ENCODE measurements at places on chromosomes 5 and 9.

DNA sequence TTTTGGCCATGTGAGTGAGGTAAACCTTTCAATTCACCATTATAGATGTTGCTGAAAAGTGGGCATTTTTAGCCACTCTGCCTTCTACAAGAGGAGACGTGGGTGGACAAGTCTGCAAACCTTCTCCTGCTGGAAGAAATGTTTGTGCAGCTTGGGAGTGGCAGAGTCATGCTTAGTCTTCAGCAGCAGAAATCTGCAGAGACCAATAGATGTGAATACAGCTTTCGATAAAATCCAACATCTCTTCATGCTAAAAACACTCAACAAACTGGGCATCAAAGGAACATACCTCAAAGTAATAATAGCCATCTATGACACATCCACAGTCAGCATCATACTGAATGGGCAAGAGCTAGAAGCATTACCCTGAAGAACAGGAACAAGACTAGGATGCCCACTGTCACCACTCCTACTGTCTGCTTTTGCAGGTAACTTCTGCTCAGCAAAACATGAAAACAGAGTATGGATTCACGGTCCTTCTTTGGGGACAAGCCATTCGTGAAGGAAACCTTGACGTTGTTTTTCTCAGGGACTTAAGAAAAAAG, 91.3 kb downstream of the RALGPS1 start:
- DNase-seq, result no peak

DNA sequence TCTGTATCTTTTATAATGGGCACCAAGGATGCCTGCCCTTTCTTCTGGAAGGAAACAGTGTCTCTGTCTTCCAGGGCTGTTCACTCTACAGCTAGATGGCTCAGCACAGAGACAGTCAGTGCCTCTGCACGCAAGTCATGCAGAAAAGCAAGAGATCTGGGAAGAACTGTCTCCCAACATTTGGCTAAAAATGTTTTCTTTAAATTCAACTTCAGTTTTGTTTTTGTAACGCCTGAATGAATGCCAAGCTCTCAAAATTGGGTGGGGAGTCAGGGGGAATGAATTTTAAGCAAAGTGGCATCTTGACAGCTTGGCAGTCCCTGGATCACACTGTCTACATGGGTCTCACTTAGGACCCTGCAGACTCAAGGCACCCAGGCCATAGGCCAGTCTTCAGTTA, 12.6 kb downstream of the OLFML2A start:
- DNase-seq, result no peak

- no peak for DNase-seq
Observed at GRCh38 chr5:114430532-114430931, 68.7 kb downstream of the KCNN2 start.

- no peak for DNase-seq
Observed at GRCh38 chr9:115275753-115276152, 157.8 kb upstream of the TNC start.

GRCh38 chr5:350355-350754, 28.8 kb downstream of the AHRR start:
- DNase-seq, result no peak

GRCh38 chr9:125142560-125143376, 560 bp downstream of the SCAI start:
- DNase-seq, result no peak

DNA sequence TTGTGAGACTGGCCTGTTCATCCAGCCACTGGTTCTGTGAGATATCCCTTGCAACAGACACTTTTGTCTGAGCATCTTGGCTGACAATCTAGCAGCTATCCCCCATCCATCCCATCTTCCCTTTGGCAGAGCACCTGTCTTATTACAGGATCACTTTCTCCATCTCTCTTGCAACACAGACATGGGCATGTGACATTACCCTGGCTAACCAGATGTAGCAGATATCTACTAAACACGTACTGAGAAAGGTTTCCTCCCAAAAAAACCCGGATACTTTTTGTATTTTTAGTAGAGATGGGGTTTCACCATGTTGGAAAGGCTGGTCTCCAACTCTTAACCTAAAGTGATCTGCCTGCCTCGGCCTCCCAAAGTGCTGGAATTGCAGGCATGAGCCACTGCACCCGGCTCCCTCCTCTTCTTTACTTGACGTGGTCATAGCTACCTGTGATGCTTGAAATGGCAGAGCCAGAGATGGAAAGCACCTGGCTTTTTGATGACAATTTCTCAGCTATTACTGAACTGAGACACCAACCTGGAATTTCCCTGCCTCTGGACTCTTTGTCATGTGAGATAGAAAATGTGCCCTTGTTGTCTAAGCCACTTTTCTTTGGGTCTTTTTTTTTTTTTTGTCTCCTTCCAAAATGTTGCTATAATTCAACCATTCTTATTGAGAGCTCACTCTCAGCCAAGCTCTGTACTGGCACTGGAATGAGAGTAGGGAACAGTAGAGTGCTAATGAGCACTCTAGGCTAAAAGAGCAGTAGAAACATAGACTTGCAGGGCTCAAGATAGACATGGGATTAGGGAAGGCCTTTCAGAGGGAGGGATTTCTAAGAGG, 32.6 kb downstream of the FNBP1 start:
- DNase-seq, result no peak

DNA sequence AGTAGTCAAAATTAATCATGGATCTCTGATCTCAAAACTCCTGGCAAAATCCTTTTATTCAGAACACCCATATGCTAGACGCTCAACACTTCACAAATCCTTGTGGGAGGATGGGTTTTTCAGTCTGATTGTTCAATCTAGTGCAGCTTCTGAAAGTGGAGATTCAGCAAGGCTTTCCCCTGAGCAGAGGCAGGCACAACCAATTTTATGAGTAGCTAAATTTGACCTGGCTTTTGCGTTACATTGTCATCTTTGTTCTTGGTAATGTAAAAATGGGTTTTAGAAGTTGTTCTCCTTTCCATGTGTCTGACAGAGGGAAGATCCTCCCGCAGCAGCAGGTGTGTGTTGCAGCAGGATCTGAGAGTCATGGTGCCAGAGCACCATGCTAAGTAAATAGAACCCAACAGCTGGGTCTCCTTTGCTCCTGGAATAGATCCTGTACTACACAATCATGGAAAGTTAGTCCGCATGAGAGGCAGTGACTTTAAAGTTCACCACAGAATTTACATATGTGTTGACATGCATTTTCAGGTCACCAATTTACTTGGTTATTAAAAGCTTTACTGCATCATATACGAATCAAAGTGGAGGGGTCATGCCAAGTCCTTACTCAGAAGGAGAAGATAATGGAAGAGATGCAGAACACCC, 70.1 kb upstream of the MEF2C start:
- DNase-seq, result no peak

- no peak for DNase-seq
Observed at GRCh38 chr5:67474597-67475238, 278.1 kb upstream of the CD180 start.

GRCh38 chr9:114395334-114395617, 7.5 kb upstream of the AKNA start:
- no peak for DNase-seq

DNA sequence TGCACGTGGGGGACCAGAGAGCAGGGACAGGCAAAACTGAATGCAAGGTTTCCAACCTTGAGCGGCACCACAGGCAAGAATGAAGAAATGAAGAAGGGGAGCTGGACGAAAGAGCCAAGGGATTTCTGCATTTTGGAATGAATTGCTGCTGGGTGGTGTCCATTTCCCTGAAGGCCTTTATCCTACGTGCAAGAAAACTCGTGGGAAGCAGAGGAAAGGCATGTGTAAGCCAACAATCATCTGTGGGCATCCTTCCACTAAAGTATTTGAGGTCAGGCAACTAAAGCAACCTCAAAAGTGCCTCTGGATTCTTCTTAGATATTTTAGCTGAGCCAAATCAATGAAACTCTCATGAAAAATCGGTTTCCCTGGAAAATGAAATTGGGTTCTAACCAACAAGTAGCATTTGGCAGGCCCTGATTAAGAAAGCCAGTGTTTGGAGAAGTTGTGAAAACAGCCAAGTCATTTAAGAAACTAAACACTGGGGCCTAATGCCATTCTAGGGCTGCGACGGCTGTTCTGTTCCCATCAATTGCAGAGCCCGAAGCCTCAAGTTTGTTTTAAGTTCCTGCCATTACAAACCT, 4.7 kb upstream of the TGFBI start:
- peak; percentile 83 for DNase-seq

DNA sequence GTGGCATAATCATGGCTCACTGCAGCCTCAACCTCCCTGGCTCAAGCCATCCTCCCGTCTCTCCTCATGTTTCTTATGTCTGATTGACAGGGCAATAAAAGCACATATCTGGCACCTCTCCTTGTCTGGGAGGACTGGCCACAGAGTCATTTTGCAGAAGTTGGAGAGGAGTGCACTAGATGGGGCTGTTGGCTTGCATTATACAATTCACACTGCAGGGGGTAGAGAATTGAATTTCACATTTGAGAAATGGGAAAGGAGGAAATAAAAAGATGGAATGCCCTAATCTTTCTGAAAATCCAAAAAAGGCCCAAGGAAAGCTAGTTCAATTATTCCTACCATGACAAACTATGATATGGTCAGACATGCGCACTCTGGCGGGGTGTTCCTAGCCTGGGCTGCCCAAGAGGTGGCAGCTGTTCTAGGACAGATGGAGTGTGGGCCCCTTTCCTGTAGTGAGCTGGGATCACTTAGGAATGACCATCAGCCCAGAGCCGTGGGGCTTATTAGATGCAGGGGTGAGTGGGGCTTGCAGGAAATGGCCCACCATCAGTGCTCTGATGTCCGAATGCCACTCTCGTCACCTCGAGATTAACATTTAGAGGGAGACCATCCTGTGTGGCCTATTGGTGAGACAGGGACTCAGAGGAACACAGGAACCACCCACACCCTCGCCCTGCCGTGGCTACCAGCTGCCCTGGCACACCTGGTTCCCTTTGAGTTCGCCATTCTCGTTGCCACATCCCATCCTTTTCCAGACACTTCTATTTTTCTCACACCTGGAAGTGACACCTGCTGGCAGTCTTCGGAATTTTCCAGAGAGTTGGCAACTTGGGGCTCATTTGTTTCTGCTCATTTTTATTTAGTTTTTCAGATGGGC, 21.8 kb upstream of the ANKRD18A start:
- peak; percentile 6 for DNase-seq

GRCh38 chr5:179746872-179747271, 14.2 kb downstream of the MAML1 start:
- DNase-seq, result no peak

- DNase-seq, result peak; percentile 30
Observed at GRCh38 chr9:17004500-17004899, 130.3 kb upstream of the CNTLN start.

DNA sequence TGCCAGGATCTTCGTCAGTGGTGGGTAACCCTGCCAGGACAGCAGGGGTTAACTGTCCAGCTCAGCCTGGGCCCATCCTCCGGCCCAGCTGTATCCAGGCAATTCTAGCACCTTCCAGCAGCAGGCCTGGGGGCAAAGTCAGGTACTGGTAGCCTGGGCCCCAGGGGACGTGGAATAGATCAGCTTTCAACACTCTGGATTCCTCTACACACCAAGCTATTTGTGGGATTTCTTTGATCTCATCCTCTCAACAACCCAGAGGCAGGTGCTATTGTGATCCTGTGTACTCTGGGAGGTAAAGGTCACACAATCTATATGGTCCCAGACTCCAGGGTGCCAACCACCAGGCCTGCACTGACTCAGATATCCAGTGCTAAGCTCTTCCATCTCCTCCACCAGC, 8.7 kb upstream of the SPOUT1 start:
- DNase-seq, result no peak

DNA sequence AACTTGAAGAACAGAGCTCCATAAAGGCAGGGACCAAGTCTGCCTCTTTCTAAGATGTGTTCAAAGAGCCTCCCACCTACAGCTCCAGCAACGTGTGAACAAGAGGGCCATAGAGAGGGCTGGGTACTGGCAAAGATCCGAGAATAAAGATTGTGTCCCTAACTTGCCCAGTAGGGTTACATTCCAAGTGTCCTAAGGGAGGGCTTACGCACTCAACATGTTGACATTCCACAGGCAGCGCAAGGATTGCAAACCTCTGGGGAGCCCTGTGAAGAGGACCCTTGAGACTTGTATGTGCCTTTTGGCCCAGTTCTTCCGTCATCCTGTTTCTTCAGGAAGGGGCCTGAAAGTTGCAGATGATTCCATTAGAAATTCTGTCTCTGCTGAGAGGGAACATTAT, 48.2 kb upstream of the ENTREP1 start:
- DNase-seq, result no peak

- DNase-seq, result no peak
Observed at GRCh38 chr9:74718709-74719108, 169.0 kb downstream of the TRPM6 start.

- no peak for DNase-seq
Observed at GRCh38 chr9:125747765-125748445, 732 bp downstream of the PBX3 start.

GRCh38 chr5:159047086-159047485, 52.6 kb downstream of the EBF1 start:
- peak; percentile 70 for DNase-seq

DNA sequence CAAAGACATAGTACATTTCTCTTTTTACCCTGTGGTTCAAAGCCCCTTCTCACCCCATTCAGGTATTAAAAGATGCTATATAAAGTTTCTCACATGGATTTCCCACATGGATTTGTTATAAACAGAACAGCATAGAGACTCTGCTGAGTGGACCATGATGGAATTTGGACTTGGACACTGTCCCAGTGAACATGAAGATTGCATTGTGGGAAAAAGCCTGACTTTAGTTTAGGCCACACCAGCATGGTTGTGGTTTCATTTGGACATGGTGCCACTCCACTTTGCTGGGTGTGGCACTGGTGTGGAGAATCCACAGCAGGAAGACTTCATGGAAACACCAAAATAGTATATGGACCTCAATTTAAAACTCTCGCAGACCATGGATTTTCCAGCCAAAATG, 124.6 kb downstream of the ARHGAP26 start:
- peak; percentile 73 for DNase-seq

DNA sequence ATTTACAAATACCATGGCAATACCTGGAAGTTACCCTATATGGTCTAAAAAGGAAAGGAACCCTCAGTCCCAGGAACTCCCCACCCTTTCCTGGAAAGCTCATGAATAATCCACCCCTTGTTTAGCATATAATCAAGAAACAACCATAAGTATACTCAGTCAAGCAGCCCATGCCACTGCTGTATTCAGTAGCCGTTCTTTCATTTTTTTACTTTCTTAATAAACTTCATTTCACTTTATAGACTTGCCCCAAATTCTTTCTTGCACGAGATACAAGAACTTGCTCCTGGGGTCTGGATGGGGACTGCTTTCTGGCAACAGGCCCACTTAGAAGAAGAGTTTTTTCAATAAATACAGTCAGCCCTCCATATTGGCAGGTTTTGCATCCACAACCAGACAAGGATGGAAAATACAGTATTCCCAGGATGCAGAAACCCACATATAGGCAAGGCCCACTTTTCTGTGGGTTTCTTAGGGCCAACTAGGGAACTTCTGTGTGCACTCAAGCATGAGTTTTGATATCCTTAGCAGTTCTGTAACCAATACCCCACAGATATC, 2.8 kb upstream of the TBCA start:
- no peak for DNase-seq

- DNase-seq, result peak; percentile 67
Observed at GRCh38 chr5:126433701-126434100, 10.5 kb downstream of the GRAMD2B start.

GRCh38 chr5:88833371-88834130, 49.4 kb downstream of the MEF2C start:
- DNase-seq, result peak; percentile 79
